ENCODE measurements at places on chromosomes 12 and 14. TPM values are rescaled to one million over a fixed set of nuclear protein-coding genes. Genes with fewer than 3 reads are reported as not detected.

DNA sequence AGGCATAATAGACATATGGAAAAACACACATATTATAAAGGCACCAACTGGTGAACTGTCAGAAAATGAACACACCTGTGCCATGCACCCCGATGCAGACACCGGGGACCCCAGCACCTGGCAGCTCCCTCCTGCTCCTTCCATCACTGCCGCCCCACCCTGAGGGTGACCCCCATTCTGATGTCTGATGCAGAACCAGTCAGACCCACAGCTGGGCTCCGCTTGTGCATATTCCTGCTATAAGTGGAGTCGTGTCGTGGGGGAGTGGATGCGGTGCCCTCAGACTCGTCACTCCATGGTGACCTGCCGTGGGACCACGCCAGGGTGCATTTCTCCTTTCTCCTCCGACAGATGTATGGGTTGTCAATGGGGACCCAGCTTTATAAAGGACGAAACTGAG is 45.7 kb upstream of the MEG3 start:
- no peak for DNase-seq

DNA sequence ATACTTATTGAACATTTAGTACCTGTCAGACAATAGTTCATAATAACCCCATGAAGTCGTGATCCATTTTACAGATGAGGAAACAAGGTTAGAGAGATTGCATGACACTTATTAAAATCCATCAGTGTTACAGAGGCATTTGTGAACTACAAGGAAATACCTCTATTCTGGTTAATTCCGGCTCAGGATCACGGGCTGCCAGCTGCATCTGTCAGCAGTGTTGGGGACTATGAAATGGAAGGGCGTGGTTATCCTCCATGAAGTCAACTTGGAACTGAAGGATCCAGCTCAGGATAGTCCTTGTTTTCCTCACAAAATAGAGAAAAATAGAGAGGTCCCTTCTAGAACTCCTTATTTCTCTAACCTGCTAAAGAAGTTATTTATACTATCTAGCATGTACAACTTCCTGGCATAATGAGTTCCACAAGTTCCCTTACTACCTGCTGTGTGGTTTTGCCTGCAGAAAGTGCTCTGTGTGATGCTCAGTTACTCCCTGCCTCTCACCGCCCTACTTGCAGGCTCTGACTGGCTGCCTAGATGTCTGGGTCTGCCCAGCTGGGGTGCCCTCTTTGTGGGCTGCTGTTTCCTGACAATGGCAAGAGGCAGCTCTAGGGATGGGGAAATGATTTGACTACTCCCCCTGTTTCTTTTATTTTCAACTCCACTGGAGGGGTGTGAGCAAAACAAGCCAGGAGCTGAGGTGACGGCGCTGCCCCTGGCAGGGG is 36.8 kb downstream of the PLXNC1 start:
- no peak for DNase-seq

Gene OR10AD1
- not detected for total RNA-seq

DNA sequence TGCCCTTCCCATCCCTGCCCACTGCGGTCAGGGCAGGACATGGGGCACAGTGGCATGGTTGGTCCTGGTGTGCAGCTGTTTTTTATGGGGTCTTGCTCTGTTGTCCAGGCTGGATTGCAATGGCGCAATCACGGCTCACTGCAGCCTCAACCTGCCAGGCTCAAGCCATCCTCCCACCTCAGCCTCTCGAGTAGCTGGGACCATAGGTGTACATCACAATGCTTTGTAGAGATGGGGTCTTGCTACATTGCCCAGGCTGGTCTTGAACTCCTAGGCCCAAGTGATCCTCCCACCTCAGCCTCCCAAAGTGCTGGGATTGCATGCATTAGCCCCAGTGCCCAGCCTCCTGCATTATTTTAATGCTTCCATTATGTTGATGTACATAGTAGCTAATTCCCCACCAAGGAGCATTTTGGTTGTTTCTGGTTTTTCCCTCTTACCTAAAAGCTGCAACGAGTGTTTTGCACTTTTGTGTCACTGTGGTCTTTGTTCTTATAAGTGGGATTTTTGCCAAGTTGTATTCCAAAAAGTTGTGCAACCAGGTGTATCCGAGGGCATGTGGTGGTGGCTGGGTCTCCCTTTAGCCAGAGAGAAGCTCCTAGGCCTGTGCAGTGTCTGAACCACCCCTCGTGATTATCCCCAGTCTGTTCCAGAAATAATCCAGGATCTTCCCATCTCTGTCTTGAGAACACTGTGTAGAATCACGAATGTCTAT is 10.3 kb downstream of the TCHP start:
- DNase-seq: no peak

GRCh38 chr12:2779281-2779680 is 15.5 kb upstream of the FKBP4 start:
- no peak for DNase-seq

GRCh38 chr14:39912192-39913100 is 480.2 kb upstream of the FBXO33 start:
- no peak for DNase-seq

DNA sequence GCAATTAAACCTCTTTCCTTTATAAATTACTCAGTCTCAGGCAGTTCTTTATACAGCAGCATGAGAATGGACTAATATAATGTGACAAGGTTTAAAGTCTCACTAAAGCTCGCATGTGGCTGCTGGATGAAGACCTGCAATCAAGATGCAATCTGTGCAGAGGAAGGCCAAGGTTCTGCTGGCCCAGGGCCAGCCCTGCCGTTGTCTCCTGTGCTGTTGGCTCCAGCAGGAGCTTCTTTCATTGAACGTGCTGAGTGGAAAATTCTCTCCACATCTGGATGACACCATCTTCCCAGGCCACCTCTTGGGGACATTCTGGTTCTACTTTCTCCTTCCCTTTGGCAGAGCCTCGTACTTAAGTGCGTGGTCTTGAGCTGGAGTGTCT is 742.2 kb downstream of the VRK1 start:
- DNase-seq: no peak

DNA sequence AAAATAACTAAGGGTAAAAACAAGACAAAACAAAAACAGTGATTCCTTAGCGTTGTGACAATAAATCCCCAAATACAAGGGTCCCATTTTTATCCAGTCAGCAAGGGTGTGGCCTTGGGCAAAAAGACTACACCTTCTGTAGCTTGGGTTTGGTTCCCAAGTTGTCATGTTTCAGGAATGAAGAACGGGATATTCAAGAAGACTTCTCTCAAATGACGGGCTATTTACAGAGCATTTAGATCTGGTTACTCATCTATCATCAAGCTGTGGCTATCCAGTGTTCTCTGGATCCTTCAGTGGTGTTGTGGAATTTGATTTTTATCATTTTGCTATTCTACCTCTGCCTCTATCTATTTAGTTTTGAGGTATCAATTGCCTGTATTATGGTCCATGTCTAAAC is 219.7 kb downstream of the SLC25A21 start:
- DNase-seq: no peak

Gene COCH
- total RNA-seq: 7.2 TPM
